IMR-90 (cell line): ENCODE measurements at places on chromosomes 16 and 17.

- no peak for DNase-seq
Observed at GRCh38 chr16:1907226-1907860, 10.9 kb downstream of the HS3ST6 start.

DNA sequence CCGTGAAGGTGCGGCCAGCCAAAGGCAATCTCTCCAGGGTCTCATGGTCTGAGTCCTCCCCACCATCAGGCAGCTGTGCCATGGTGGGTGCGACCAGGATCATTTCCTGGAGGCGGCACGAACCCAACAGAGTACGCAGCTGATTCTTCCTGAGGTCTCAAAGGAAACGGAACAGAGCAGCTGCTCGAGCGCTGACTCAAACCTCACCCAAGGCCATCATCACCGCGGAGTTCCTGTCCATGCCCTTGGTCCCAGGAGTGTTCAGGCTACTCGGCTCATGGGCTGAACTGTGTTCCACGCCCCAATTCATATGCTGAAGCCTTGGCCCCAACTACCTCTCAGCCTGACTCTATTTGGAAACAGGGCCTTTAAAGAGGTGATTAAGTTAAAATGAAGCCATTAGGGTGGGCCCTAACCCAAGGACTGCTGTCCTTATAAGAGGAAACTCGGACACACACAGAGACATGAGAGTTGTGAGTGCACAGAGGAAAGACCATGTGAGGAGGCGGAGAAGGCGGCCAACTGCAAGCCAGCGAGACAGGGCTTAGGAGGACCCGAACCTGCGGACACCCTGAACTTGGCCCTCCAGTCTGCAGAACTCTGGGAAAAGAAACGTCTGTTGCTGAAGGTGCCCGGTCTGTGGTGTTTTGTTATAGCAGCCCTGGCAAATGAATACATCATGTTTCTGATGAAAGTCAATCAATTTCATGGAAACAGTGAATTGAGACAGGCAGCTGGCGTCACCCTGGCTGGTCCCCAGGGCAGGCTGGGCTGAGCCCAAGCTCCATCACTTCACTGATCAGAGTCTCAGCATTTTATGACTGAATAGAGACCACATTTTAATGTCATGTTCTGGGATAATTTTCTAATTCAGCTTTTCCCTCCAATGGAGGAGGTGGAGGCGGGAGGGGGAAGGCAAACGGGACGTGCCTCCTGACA lies 13.7 kb downstream of the MXRA7 start:
- DNase-seq: no peak

DNA sequence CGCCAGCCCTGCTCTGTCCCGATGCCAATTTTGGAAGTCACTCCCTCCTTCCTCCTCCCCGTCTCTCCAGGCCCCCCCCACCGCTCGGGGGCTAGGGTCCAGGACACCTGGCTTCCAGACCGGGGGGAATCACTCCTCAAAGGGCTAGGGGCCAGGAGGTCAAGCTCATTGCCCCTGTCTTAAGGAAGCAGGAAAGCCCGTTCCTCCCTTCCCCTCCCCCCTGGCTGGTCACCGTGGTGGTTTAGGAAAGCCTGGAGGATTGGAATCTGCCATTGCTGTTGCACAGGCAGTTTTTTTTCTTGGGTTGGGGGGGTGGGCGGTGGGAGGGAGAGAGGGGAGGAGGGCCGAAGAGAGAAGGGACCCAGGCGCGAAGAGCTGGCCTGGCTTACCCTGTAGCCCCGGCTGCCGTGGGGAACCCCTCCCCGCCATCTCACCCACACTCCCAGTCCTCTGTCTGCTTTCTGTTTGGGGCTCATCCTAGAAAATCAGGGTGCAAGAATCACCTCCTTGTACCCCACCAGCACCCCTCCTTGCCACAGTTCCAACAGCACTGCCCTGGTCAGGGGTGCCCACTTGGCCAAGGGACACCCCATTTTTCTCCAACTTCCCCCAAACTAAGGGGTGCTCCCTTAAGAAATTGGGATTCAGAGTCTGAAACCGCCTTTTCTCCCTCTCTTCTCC lies 2.9 kb upstream of the BCL6B start:
- DNase-seq: peak; percentile 23

GRCh38 chr16:81938326-81939163 lies 72.7 kb downstream of the SDR42E1 start:
- no peak for DNase-seq

GRCh38 chr17:15470536-15470935 lies 3.1 kb upstream of the CDRT4 start:
- DNase-seq: no peak

DNA sequence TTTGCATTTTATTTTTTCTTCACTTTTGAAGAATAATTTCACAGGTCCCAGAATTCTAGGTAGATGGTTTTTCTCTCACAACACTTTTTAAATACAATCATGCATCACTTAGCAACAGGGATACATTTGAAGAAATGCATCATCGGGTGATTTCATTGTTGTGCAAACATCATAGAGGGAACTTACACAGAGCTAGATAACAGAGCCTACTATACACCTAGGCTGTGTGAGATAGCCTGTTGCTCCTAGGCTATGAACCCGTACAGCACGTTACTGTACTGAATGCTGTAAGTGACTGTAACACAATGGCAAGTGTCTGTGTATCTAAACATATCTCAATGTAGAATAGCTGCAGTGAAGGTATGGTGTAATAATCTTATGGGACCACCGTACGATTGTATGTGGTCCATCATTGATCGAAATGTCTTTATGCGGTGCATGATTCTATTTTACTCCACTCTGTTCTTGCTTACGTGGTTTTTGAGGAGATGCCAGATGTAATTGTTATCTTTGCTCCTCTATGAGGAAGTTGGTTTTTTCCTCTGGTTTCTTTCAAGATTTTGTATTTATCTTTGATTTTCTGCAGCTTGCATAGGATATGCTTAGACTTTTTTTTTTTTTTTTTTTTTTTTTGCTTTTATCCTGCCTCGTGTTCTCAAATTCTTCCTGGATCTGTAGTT lies 35.5 kb upstream of the TMEM92 start:
- DNase-seq: peak; percentile 62

- no peak for DNase-seq
Observed at GRCh38 chr16:79328402-79329165, 272.0 kb downstream of the MAF start.

GRCh38 chr16:31488468-31489297 lies 5.8 kb downstream of the SLC5A2 start:
- no peak for DNase-seq

DNA sequence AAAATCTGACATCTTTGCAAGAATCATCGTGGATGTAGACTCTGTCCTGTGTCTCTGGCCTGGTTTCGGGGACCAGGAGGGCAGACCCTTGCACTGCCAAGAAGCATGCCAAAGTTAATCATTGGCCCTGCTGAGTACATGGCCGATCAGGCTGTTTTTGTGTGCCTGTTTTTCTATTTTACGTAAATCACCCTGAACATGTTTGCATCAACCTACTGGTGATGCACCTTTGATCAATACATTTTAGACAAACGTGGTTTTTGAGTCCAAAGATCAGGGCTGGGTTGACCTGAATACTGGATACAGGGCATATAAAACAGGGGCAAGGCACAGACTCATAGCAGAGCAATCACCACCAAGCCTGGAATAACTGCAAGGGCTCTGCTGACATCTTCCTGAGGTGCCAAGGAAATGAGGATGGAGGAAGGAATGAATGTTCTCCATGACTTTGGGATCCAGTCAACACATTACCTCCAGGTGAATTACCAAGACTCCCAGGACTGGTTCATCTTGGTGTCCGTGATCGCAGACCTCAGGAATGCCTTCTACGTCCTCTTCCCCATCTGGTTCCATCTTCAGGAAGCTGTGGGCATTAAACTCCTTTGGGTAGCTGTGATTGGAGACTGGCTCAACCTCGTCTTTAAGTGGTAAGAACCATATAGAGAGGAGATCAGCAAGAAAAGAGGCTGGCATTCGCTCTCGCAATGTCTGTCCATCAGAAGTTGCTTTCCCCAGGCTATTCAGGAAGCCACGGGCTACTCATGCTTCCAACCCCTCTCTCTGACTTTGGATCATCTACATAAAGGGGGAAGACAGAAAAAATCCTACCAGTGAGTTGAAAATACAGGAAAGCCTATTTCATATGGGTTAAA lies at the start of gene G6PC1:
Gene G6PC1, plus strand, starts transcription at position 340 of the 872 bp plus-strand sequence. Its CDS starts 78 bp downstream, at position 418.
- no peak for DNase-seq

DNA sequence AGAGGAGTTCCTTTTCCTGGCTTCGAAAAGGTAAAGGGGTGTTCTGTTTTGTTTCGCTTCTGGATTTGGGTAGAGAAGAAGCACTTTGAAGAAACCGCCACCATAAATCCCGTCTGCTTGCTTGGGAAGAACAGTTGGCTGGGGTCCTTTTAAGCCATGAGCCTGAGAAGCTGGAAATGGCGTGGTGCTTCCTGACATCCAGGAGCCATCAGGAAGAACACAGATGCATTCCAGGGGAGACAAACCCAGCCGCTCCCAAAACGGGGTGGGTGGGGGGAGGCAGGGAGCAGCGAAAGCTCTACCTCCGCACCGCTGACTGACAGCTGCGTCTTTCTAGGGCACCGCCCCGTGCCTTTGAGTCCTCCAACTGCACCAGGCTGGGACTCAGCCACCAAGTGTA lies 91.6 kb downstream of the ZDHHC7 start:
- no peak for DNase-seq

DNA sequence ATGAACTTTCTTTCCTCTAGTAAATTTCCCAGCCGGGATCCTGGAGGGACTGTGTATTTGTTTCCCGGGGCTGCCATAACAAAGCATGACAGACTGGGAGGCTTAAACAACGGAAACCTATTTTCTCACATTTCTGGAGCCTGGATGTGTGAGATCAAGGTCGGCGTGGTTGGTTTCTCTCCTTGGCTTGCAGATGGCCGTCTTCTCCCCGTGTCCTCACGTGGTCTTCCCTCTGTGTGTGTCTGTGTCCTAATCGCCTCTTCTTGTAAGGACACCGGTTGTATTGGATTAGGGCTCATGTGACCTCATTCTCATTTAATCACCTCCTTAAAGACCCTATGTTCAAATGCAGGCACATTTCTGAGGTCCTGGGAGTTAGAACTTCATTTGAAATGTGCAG lies 22.0 kb upstream of the USP10 start:
- DNase-seq: no peak

DNA sequence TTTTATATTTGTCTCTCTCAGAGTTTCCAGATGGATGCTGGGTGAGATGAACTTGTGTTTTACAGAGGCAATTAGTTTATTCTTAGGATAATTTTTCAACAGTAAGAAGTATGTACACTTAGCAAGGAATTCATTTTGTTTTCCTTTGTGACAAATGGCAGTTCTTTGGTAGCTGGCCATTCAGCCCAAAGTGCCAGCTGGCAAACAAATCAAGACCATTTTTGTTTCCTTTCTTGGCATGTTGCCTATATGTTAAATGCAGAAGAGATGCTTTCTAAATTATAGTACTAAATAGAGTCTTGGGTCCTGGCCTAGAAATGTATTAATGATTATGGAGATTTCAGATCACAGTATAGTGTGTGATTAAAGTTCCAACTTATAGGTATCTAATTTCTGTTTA lies 337.1 kb downstream of the CNTNAP4 start:
- DNase-seq: no peak

- DNase-seq: peak; percentile 76
Observed at GRCh38 chr17:64741038-64741641, 79.0 kb upstream of the SMURF2 start.

DNA sequence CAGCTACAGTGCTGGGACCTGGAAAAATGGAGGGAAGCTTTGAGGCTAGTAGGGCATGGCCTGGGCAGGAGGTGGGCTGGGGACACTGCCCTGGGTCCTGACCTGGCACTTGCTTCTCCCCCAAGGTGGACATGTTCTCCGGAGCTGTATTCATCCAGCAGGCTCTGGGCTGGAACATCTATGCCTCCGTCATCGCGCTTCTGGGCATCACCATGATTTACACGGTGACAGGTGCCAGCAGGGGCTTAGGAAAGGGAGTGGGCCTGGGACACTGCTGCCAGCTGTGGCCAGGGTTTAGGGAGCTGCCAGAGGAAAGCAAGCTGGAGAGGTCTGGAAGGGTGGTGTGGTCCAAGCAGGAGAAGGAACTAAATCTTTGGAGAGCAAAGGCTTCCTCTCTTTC lies 3.1 kb downstream of the SLC5A2 start:
- no peak for DNase-seq

- peak; percentile 18 for DNase-seq
Observed at GRCh38 chr17:17994271-17995069, 21.8 kb downstream of the DRC3 start.

- no peak for DNase-seq
Observed at GRCh38 chr16:72857834-72858664, 189.9 kb downstream of the ZFHX3 start.

DNA sequence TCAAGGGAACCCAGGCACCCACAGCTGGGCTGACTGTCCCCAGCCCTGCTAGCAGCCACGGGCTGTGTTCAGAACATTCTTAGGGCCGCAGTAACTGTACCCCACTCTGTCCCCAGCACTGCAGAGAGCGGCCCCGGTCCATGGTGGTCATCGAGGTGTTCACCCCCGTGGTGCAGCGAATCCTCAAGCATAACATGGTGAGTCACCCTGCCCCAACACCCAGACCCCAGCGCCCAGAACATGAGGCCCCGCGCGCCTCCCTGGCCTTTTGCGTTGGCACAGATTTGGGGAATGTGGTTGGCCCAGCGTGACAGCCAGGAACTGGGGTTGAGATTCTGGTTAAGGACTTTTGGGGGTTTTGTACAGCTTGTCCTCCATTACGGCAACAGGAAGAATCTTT lies 114.9 kb upstream of the PLCG2 start:
- DNase-seq: no peak

DNA sequence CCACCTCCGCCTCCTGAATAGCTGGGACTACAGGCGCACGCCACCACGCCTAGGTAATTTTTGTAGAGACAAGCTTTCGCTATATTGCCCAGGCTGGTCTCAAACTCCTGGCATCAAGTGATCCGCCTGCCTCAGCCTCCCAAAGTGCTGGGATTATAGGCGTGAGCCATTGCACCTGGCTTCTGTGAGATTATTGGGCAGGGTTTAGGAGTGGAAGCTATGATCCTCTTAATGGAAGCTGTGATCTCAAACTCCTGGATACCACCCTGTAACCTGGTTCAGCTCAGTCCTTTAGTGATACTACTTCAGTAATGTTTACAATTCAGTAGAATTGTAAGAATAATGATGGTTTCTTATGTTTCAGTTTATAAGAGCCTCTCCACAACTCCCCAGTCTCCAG lies 14.1 kb downstream of the NFE2L1 start:
- no peak for DNase-seq

DNA sequence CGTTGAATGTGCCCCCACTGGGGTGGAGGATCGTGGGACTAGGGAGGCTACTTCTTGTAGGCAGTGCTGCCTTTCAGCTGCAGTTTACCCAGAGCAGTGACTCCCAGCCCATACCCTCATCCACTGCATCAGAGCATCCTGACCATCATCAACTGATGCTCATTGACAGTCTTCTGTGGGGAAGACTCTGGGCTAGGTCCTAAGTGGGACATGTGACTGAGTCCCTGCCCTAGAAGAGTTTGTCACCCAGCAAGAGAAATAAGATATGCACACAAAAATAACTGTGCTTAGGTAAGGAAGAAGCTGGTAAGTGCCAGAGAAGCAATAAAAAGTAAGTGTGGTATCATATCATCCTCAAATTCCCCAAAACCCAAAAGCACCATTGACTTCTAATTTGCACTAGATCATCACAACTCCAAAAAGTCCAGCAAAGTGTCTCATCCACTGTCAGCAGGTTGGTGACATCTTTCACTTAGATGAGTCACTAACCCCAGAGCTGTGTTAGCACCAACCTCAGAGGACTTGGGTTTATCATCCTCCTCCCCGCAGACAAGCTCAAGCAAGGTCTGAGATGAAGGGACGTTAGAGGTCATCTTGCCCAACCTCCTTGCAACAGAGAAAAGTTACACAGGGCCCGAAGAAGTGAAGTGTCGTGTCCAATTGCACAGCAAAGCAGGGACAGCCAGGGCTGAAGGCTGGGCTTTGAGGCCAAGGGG lies 99.0 kb downstream of the CCDC182 start:
- peak; percentile 34 for DNase-seq
